ENCODE measurements at places on chromosomes 1 and 21. TPM values are rescaled to one million over a fixed set of nuclear protein-coding genes. Genes with fewer than 3 reads are reported as not detected.

Gene ATAD3C
- total RNA-seq: 1.1 TPM

Gene NLRP3
- total RNA-seq: 9.5 TPM

Gene DCST2
- 0.36 TPM for total RNA-seq

Gene PHLDA3
- total RNA-seq: 33.7 TPM

Gene KCNH1
- total RNA-seq: not detected

DNA sequence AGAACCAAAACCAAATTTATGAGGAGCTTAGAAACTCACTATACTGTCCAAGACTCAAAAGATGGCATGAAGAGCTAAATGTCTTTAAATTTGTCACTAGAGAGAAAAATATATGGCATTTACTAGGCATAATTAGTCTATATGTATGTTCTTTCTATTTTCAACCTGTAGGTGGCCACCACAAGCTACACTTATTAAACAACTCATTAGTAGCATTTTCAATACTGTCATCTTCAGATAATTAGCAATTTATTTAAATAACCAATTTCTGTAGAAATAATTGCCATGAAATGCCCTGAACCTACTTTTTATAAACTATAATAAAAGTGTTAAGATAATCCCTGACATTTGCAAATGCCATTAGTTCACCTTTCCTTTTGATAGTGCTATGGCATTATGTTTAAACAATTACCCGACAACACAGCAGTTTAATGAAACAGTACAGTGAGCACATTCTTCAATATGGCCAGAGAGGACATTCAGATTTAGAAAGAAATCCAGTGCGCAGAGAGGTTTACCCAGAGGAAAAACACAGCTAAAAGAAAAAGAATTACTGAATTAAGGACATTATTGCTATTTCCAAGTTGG, 522.5 kb downstream of the PTBP2 start:
- H3K36me3 ChIP-seq: no peaks in the 10 kb centered on the region
- no peak overlapping the region for H3K4me3 ChIP-seq
- H3K27ac ChIP-seq: no peak overlapping the region

- H3K36me3 ChIP-seq: no peaks in the 10 kb centered on the region
- no peak for DNase-seq
- no peak overlapping the region for H3K27ac ChIP-seq
- H3K27me3 ChIP-seq: no peaks in the 10 kb centered on the region
- no peak overlapping the region for H3K4me3 ChIP-seq
These were observed 102.0 kb downstream of the NMNAT2 start for GRCh38 chr1:183315991-183316758.

GRCh38 chr21:35015435-35016024, 33.6 kb downstream of the RUNX1 start:
- H3K27me3 ChIP-seq: no peaks in the 10 kb centered on the region
- no peak overlapping the region for H3K27ac ChIP-seq
- H3K4me3 ChIP-seq: no peak overlapping the region
- peaks cover 5% of the 10 kb centered on the region for H3K4me1 ChIP-seq
- H3K36me3 ChIP-seq: no peaks in the 10 kb centered on the region
- no peak for DNase-seq

DNA sequence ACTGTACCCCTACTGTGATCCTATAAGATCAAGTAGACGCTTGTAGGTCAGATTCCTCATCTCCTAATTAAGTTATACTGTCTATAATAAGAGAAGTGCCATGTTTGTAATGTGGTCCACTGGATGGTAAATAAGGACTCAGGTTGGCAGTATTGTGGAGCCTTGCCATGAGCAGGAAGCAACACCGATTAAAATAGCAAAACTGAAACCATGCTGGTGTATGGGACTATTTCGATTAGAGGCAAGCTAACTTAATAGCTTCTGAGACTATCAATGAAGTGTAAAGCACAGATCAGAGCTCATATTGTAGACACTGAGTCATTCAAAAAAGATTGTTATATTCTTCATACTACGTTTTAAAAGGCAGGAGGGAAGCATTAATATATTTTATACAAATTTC, 348.8 kb downstream of the HHAT start:
- no peaks in the 10 kb centered on the region for H3K4me1 ChIP-seq
- no peak overlapping the region for H3K27ac ChIP-seq
- no peak overlapping the region for H3K4me3 ChIP-seq
- peak; percentile 17 for DNase-seq
- H3K36me3 ChIP-seq: no peaks in the 10 kb centered on the region
- no peaks in the 10 kb centered on the region for H3K27me3 ChIP-seq

DNA sequence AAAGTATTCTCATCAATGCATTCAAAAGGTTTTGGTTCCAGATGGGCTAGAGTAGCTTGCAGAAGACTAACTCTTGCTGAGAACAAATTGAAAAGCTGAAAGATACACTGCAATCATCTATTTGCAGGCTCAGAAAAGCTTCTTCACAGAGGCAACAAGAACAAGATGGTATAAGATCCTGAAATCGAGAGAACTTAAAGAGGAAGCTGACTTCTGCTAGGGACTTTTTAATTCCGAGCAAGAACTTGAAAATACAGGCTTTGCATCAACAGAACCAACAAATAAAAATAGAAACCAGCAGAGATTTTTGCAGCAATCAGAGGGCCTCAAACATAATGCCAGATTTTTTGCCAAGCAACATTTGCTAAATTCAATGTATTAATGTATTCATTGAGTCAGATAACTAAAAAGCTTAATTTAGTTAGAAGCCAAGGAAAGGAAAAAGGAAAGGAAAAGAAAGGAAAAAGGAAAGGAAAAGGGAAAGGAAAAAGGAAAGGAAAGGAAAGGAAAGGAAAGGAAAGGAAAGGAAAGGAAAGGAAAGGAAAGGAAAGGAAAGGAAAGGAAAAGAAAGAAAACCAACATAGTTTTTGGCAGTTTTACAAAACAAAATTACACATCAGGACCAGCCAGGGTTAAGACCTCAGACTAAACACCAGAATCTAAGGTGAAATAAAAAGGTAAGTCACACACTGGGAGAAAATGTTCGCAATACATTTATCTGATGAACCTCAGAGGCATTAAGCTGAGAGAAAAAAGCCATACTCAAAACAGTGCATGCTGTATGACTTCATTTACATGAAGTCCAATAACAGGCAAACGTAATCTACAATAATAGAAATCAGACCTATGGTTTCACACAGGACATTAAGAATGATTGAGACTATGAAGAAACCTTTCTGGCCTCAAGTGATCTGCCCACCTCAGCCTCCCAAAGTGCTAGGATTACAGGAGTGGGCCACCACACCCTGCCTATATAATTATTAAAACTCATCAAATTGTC, 42.6 kb downstream of the FAF1 start:
- peak overlapping the region; percentile 49 for H3K27ac ChIP-seq
- H3K36me3 ChIP-seq: peaks cover 3% of the 10 kb centered on the region
- peaks cover 3% of the 10 kb centered on the region for H3K4me1 ChIP-seq
- H3K27me3 ChIP-seq: no peaks in the 10 kb centered on the region

DNA sequence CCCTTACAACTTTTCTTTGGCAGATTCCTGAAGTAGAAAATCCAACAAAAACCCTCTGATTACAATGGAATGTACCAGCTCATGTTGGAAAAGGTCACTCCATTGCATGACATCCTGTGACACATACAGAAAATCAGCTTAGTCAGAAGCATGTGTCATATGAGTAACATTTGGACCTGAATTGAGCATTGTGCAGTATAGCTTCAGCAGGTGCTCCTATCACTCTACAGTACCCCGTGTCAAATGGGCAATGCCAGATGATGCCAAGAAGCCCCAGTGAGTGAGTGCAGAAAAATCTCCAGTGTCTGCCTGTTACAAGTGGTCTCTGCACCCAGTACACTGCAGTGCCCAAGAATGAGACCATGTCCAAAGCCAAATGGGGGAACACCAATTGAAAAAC, 129.7 kb upstream of the RUNX1 start:
- H3K27ac ChIP-seq: no peak overlapping the region
- H3K4me1 ChIP-seq: no peaks in the 10 kb centered on the region
- H3K27me3 ChIP-seq: no peaks in the 10 kb centered on the region
- no peak for DNase-seq

- H3K36me3 ChIP-seq: no peaks in the 10 kb centered on the region
- DNase-seq: no peak
- no peak overlapping the region for H3K4me3 ChIP-seq
- no peak overlapping the region for H3K27ac ChIP-seq
These were observed 24.9 kb downstream of the PCAT6 start for GRCh38 chr1:202835548-202836072.

- H3K36me3 ChIP-seq: no peaks in the 10 kb centered on the region
- H3K27me3 ChIP-seq: no peaks in the 10 kb centered on the region
- H3K4me3 ChIP-seq: no peak overlapping the region
- no peak for DNase-seq
- H3K27ac ChIP-seq: no peak overlapping the region
- no peaks in the 10 kb centered on the region for H3K4me1 ChIP-seq
These were observed 147.1 kb downstream of the C1orf21 start for GRCh38 chr1:184533915-184534314.

DNA sequence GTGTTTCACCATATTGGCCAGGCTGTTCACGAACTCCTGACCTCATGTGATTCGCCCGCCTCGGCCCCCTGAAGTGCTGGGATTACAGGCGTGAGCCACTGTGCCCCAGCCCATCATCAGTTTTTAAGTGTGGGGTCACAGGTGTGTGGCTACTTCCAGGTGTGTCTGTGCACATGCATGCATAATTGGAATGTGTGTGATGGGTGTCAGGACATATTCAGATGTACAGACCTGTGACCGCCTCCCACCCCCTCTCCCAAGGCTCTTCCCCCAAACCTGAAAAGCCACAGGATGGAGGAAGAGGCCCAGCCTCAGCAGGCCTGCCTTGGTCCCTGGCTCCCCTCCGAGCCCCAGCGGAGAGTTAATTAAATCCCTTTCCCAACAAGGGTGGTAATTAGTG, 37.3 kb upstream of the CSF3R start:
- H3K27me3 ChIP-seq: no peaks in the 10 kb centered on the region
- H3K27ac ChIP-seq: no peak overlapping the region
- DNase-seq: no peak
- no peaks in the 10 kb centered on the region for H3K4me1 ChIP-seq
- no peak overlapping the region for H3K4me3 ChIP-seq

GRCh38 chr1:208910161-208910560, 666.0 kb upstream of the PLXNA2 start:
- DNase-seq: no peak
- H3K4me3 ChIP-seq: no peak overlapping the region
- H3K4me1 ChIP-seq: no peaks in the 10 kb centered on the region
- H3K36me3 ChIP-seq: no peaks in the 10 kb centered on the region
- H3K27ac ChIP-seq: no peak overlapping the region

- H3K4me3 ChIP-seq: no peak overlapping the region
- no peak overlapping the region for H3K27ac ChIP-seq
- no peaks in the 10 kb centered on the region for H3K27me3 ChIP-seq
- H3K36me3 ChIP-seq: no peaks in the 10 kb centered on the region
- H3K4me1 ChIP-seq: peaks cover 8% of the 10 kb centered on the region
These were observed 15.9 kb upstream of the EDN2 start for GRCh38 chr1:41500378-41500777.

GRCh38 chr1:51719146-51719545, 102.3 kb downstream of the OSBPL9 start:
- no peak overlapping the region for H3K27ac ChIP-seq
- no peak for DNase-seq
- H3K4me3 ChIP-seq: no peak overlapping the region
- H3K4me1 ChIP-seq: peaks cover 9% of the 10 kb centered on the region
- no peaks in the 10 kb centered on the region for H3K36me3 ChIP-seq

DNA sequence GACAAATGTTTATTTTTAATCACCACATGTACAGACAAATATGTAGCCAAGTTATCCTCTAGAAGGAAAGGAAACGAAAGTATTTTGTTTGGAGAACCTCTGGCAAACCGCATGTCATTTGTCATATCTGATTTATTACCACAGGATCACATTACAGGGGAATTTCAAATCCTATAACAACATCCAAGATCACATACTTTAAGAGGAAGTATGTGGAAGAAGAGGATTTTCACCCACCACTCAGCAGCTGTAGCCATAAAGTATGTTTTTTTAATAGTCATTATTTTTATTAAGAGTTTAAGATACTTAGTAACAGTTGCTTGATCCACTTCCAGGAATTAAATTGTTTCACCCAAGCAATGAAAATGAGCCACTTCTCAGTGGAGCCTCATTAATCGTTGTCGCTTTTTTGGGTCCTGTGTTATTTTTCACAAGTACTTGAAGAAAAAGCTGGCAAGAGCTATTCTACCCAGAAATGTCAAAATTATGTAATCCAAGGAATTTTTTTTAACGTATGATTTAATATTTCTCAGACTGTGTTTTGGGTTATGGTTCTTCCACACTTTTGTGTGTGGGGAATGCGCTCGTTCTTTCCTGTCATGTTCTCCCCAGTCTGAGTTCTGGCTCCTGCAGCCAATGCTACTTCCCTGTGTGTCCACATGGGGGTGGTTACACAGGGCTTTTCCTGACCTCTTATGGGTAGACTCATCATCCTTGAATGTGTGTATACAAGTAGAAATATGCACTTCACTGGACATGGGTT, 6.9 kb downstream of the SERTAD4 start:
- H3K4me1 ChIP-seq: no peaks in the 10 kb centered on the region
- no peak for DNase-seq
- no peak overlapping the region for H3K4me3 ChIP-seq
- H3K36me3 ChIP-seq: no peaks in the 10 kb centered on the region
- H3K27me3 ChIP-seq: peaks cover 2% of the 10 kb centered on the region

DNA sequence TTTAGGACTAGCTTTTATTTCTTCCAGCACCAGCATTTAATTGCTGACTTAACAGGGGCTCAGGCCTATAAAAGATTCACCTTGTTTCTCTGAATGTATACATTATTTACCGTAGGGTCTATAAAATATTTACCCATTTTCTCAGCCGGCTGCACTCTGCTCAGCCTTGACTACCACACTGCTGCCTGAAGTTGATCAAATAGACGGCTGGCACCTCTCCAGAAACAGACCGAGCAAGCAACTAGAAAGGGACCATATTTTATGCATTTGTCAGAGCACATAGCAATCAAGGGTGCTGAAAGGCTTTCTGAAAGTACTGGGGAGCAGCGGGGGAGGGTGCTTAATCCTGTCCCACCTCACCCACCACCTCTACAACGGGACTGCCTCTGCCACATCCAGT, 64.7 kb upstream of the FGGY start:
- DNase-seq: no peak
- no peaks in the 10 kb centered on the region for H3K27me3 ChIP-seq
- H3K36me3 ChIP-seq: no peaks in the 10 kb centered on the region
- H3K4me1 ChIP-seq: no peaks in the 10 kb centered on the region
- no peak overlapping the region for H3K27ac ChIP-seq
